ENCODE measurements at places on chromosomes 3 and 15.

DNA sequence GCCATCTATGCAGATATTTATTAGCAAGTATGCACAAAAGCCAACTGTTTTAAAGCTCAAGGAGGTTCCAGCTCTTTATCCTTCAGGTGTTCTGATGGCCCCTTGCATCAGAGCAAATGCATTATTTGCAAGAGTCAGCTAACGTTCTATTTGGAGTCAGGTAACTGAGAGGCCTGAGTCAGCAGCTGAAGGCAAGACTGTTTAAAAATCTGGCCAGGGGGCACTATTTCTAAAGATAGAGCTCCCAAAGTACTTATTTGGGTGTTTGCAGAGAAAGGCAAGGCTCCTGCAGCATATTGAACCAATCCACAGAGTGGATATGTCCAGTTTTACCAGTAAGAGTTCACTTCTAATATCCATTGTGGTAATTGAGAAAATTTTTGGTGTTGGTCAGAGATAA, 146.1 kb downstream of the LRTM1 start:
- no peak for DNase-seq

GRCh38 chr3:133196527-133196926, 158.3 kb downstream of the TMEM108 start:
- no peak for DNase-seq

DNA sequence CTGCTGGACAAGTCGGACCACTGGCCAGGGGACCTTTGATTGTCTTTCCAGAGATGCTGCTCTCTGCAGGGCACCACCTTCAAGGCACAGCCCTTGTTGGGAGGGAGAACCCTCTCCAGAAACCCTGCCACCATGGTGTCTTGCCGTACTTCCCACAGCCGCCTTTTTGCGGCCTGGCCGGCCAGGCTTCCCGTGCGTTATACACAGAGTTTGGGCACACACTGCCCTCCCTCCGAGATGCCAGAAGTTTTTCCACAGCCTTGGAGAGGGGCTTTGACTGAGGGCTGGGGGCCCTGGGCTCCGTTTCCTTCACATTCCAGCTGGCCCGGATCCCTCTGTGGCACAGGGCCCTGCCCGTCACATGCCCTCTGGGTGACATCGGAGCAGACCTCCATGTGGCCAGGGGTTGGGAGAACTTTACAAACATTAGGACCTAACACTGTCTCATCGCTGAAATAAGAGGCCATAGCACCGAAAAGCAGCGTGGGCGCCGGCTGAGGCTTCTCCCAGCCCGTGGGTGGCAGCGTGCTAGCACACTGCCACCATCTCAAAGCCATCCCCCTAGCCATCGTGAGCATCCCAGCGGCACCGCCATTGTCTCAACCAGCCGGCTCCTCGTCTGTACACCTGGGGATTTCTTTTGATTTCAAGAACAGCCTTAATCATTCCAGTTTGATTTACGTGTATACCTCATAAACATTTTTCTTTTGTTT, 6.3 kb upstream of the APEH start:
- DNase-seq: no peak

GRCh38 chr3:71780430-71780829, 4.5 kb downstream of the PROK2 start:
- no peak for DNase-seq

- no peak for DNase-seq
These were observed 2.3 kb downstream of the ITPR1 start for GRCh38 chr3:4495294-4496086.
